ENCODE measurements at places on chromosomes 4 and X.

DNA sequence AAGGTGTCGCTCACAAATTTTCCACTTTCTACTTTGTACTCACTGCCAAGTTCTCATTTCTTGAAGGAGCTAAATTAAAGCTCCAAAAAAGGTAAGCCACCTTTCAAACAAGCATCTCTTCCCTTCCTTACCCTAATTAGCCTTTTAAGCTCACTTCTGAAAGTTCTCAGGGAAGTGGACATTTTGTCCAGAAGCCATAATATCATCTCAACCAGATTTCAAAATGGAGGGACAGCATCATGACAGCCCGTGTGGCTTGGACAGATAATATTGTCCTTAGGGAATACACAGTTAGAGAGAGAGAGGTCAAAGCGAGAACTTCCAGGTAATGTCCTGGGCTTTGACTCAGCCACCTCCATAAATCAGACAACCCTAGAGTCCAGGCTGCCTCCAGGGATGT, 93.8 kb upstream of the ANXA3 start:
- no peak for DNase-seq

DNA sequence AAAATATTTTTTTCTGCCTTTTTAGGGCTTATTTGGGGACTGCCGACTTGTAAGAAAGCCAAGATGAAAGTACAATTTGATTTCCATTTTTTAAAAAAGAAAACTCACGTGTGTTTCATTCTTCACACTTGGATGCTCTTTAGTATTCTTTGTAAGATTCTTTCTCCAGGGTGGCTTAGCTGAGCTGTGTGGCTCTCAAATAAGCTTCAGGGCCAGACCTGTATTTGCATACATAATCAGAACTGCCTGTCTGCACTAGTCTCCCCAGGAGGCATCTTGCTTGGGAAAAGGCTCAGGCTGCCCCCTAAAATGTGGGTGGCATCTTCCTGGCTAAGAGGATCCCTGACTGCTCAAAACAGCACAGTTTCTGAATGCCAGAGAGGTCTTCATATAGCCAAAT, 498.4 kb downstream of the MID1IP1 start:
- no peak for DNase-seq

GRCh38 chr4:61195101-61195500, 5.0 kb upstream of the ADGRL3 start:
- no peak for DNase-seq

GRCh38 chr4:100981447-100982204, 365.7 kb downstream of the PPP3CA start:
- DNase-seq: no peak

GRCh38 chr4:66331761-66332160, 661.5 kb upstream of the EPHA5 start:
- DNase-seq: no peak

- DNase-seq: no peak
Observed at GRCh38 chr4:125168531-125168930, 146.2 kb upstream of the FAT4 start.

GRCh38 chr4:174928174-174928573, 10.0 kb downstream of the ADAM29 start:
- DNase-seq: no peak

- no peak for DNase-seq
Observed at GRCh38 chrX:6004529-6004928, 224.1 kb downstream of the NLGN4X start.

- no peak for DNase-seq
Observed at GRCh38 chr4:36420111-36420679, 138.8 kb downstream of the DTHD1 start.

DNA sequence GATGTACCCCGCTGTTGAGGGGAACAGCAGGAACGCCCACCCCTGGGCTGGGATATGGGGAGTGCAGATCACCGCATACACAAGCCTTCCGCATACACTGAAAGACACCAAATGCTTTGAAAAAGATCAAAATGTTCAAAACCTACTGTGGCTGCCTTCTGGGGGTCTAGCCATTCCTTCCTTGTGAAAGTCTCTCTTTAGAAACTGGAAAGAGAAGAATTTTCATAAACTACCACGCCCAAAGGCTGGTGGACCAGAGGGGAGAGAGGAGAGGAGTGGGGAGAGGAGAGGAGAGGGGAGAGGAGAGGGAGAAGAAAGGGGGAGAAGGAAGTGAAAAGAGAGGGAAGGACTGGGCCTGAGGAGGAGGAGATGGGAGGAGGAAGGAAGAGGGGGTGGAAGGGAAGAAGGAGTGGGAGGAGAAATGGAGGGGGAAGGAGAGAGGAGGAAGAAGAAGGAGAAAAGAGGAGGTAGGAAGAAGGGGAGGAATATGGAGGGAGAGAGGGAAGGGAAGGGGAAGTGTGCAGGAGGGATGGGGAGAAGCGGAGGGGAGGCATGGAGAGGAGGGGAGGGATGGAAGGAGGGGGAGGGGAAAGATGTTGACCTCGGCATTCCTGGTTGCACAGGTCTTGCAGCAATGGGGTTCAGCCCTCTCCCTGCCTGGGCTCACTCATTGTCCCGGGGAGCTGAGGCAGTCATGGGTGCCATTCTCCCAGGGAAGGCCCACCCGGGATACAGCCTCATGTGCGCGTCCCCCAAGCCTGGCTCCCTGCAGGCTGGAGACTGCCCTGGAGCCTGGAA, 5.5 kb upstream of the HMX1 start:
- DNase-seq: no peak

DNA sequence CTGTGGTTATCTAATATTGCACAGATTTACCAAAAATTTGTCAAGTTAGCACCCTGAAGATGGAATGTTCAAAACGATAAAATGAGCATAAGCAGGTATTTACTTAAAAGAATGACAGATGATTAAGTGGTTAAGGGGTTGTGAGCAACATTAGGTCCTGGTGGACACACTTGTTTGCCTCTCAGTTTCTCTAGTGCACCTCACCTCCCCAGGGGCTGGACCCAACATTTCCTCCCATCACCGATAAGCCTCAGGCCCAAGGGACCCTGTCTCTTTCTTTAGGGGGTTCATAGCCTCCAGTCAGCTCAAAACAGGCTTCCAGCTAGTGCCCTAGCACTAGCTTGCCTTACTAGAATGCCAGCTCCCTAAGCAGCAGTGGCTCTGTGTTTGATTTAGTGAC, 88.0 kb downstream of the ATP11C start:
- no peak for DNase-seq

GRCh38 chrX:23854945-23855344, 52.8 kb downstream of the APOO start:
- DNase-seq: no peak

- no peak for DNase-seq
Observed at GRCh38 chr4:4270529-4270928, 19.4 kb downstream of the LYAR start.

DNA sequence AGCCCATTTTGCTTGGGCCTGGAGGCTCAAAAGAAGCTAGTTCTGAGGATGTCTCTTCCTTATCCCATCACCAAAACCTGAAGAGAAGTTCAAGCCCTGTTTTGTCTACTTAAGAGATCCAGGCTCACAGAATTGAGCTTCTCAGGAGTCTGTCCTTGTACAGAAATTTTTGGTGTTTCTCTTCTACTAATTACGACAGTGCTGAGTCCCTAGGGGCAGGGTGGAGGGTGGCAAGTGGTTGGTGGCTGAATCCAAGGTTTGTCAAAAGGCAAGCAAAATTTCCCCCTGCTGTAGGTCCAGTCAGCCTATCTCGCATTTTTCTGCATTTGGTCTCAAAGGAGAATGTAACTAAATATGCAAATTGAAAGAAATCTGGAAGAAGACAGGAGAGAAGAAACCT, 377.9 kb downstream of the SMARCA1 start:
- no peak for DNase-seq

- no peak for DNase-seq
Observed at GRCh38 chrX:138519296-138519695, 192.2 kb downstream of the FGF13 start.

GRCh38 chr4:7306021-7306965, 114.0 kb downstream of the SORCS2 start:
- DNase-seq: no peak

DNA sequence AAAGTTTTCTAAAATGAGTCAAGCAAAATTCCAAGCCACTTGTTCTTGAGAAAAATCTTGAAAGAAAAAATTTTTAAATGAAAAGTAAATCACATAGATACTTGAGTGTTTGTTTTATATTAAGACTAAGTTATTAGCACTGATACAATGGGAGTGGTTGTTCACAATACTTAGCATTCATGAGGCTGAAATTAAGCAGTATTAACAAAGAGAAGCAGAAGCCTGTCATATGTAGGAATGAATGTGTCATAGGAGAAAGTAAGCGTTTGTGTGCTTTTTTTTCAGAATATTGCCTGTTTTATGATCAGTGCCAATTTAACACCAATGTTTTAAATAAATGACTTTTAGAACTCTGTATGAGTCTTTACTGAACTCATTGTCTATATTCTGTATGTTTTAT, 37.6 kb downstream of the PLS3 start:
- DNase-seq: no peak

- no peak for DNase-seq
Observed at GRCh38 chrX:34612036-34612435, 45.0 kb downstream of the TMEM47 start.

DNA sequence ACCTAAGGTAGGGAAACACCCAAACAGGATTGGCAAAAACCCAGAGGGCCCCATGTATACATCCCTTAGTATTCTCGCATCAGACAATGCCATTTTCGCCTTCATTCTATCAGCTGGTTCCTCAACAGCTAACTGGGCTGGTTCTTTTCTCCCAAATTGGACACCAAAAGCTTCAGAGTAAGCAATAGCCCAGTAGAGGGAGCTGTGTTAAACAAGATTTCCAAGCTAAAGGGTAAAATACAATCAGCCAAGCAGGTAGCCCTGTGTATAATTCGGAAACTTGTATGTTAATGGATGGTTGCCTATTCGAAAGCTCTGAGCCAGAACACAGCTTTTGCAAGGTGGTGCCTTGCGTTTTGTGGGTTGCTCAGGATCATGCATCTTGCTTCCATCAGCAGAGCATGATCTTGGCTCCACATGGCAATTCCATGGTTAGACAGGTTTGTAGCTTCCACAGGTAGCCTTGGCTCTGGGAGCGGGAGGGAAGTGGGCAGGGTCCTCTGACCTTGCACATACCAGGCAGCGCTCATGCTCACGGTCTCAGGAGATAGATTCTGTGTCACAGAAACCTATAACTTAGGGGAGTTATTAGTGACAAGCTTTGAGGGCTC, 115.2 kb upstream of the LNX1 start:
- no peak for DNase-seq

GRCh38 chrX:131201986-131202385, 87.1 kb downstream of the IGSF1 start:
- DNase-seq: no peak

- no peak for DNase-seq
Observed at GRCh38 chr4:27027428-27027827, 166.8 kb downstream of the STIM2 start.

GRCh38 chr4:2545321-2546013, 9.0 kb downstream of the FAM193A start:
- DNase-seq: no peak

- no peak for DNase-seq
Observed at GRCh38 chrX:82757614-82758013, 750.5 kb upstream of the POU3F4 start.

- DNase-seq: no peak
Observed at GRCh38 chr4:60133375-60133774, 1066.8 kb upstream of the ADGRL3 start.

DNA sequence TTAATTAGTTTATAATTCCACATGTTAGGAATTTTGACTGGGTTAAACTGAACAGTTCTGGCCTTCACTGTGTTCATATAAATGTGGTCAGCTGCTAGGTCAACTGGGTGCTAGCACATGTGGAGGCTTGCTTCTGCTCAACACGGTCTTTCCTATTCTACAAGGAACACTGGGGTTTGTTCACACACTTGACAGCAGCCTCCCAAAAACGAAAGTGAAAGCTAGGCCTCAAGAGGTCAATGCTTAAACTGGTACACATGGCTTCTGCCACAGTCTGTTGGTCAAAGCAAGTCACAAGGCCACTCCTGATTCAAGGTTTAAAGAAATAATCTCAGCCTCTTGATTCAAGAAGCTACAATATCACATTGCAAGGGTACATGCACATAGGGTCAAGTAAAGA, 126.5 kb downstream of the QDPR start:
- DNase-seq: no peak

DNA sequence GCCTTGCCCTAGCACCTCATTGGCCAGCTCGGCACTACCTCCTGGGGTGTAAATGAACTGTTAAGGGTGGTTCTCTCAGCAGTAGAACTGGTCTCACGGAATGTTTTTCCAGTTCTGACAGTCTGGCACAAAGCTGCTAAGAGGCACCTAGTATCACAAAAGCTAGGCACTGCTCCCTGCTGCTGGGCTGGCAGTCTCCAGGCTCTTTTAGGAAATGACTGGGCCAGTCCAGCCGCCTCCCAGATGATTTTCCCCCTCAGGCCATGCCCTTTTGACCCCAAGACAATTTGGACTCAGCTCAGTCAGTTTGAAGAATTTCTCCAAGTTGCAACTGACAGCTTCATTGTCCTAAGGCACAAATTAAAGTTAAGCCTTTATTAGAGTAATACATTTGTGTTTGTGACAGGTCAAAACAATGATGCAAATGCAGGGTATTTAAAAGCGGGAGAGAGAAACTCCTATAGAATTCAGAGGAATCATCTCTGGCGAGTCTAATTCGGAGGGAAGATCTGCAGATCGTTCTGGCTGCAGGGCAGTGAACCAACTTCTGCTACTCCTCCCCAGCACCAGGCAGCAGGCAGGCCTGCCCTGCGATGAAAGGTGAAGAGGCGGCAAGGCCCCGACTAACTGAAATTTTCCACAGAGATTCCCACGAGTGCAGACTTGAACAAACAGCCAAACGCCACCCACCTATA, 7.9 kb downstream of the FRMD7 start:
- no peak for DNase-seq

DNA sequence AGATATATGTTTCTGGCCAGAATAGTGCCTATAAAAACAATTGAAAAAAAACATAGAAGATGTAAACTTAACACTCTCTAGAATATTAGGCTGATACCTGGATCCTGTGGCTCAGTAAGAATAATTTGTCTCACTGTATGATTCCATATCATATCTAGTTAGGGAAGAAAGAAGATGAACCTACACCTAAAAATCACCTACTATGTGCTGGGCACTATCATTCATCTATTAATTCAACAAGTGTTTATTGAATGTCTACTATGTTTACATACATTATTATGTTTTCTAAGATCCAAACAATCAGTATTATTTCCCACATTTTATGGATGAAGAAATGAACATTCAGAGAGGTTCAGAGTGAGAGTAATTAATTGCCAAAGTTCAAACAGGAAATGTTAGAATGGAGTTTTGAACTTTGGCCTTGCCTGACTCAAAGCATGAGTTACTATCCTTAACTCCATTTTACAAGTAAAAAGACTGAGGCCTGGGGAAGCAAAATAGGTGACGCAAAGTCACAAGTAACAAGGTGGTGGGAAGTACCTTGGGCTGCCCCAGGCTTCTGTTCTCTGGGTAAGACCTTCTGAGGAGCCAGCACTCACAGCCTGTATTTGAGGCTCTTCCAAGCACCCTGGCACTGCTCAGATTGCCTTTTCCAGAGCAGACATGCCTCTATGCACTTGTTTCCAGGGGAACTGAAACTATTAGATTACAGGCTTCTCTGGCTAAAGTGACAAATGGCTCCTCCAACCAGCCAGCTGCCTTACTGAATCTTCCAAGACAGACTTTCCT, 111.1 kb upstream of the ACSL4 start:
- DNase-seq: no peak

GRCh38 chr4:2054217-2054616, 4.9 kb upstream of the NAT8L start:
- no peak for DNase-seq
